ENCODE measurements at places on chromosomes 13 and 19. TPM values are rescaled to one million over a fixed set of nuclear protein-coding genes. Genes with fewer than 3 reads are reported as not detected.

DNA sequence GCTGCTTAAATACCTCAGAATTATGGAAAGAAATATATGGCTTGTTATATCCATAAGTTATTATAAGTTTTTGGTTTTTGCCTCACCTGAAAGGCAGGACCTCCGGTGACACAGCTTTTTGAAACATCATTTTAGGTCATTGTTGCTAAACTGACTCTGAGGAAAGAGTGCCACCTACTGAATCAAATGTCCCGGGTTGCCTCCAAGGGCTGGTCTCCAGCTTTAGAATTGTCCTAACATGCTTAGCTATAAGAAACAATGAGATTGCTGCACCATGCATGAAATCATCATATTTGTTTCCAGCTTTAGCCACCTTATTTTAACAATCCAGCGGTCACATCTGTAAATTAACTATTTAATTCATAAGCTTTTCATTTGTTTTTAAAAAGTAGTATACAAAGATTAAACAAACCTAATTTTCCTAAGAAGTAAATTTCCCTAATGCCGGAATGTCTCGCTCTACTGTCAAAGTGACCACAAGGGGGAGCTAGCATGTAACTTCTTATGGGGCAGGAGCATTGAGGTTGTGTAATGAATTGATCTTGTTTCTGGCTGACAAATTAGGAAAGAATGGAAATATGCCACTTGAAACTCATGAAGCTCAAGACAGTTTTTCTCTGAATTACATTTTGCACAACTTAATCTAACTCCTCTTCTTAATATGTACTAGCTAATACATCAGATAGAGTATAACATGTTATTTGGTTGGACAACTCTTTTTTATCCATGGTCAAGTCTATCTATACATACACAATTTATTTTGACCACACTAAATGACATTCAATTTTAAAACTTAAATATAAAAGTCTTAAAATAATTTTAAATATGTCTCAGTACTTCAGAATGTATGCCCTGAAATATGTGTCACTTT, 6.7 kb upstream of the PCDH17 start:
- DNase-seq = no peak
- H3K36me3 ChIP-seq = no peaks in the 10 kb centered on the region
- H3K27me3 ChIP-seq = peaks cover 17% of the 10 kb centered on the region
- H3K4me3 ChIP-seq = no peak overlapping the region
- no peaks in the 10 kb centered on the region for H3K4me1 ChIP-seq

DNA sequence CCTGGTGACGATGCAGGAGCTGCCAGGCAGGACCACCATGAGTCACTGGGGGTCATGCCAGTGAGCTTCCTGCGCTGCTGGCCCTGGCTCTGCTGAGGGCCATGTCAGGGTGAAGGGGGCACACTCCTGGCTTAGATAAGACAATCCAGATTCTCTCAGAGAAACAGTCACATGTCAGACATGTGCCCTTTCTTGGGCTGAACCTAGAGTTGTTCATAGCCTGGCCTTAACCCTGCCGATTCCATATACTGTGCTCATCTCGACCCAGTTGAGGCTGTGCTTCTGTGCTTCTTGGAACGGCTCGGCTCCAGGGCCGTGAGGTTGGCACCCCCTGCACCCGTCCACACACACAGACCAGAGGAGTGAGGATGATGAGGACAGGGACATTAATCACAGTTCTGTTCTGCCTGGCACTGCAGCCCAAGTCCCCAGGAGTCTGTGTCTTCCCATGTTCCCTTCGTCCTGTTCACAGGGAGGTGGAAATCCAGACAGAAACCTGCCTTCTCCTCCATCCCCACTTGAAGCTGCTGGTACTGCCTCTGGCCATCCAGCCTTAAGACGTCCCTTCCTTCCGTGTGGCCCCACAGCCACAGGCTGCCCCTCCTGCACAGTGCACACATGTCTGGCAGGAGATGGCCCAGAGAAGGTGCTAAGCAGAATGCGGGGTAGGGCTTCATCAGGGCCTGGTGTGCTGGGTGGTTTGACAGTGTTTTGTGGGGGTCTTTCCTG, 50.0 kb downstream of the LYL1 start:
- peaks cover 34% of the 10 kb centered on the region for H3K4me1 ChIP-seq
- H3K36me3 ChIP-seq = no peaks in the 10 kb centered on the region
- H3K27me3 ChIP-seq = no peaks in the 10 kb centered on the region
- DNase-seq = no peak
- peak overlapping the region; percentile 100 for H3K27ac ChIP-seq

- H3K27ac ChIP-seq = no peak overlapping the region
- no peak overlapping the region for H3K4me3 ChIP-seq
- no peaks in the 10 kb centered on the region for H3K4me1 ChIP-seq
- peaks cover 20% of the 10 kb centered on the region for H3K27me3 ChIP-seq
- no peak for DNase-seq
Measured at GRCh38 chr19:1073956-1074517, 7.1 kb downstream of the ARHGAP45 start.

- H3K4me3 ChIP-seq = no peak overlapping the region
- H3K4me1 ChIP-seq = no peaks in the 10 kb centered on the region
- no peak for DNase-seq
Measured at GRCh38 chr13:79581870-79582315, 100.9 kb downstream of the NDFIP2 start.

DNA sequence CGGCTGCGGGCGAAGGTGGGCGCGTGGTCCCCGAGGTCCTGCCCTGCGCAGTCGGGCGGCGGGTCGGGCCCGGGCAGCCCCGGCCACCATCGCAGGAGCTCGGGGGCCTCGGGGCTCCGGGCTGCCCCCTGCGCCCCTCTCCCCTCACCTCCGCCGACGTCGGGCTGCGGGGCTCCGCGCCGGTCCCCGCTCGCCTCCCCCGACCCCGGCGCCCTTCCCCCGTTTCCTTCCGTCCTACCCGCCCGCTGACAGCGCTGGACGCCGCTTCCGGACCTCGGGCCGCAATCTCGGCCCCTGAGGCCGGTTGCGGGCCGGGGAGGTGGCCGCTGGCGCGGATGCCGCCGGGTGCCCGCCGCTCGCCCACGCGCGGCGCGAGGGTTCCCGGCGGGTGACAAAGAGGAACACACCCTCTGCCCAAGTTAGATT, 720 bp downstream of the FARP1 start:
- DNase-seq = no peak
- no peaks in the 10 kb centered on the region for H3K27me3 ChIP-seq
- H3K4me1 ChIP-seq = peaks cover 5% of the 10 kb centered on the region
- peak overlapping the region; percentile 77 for H3K4me3 ChIP-seq

- H3K27me3 ChIP-seq = no peaks in the 10 kb centered on the region
- no peaks in the 10 kb centered on the region for H3K36me3 ChIP-seq
- DNase-seq = no peak
- H3K27ac ChIP-seq = no peak overlapping the region
- no peak overlapping the region for H3K4me3 ChIP-seq
Measured at GRCh38 chr13:79648191-79648590, 167.2 kb downstream of the NDFIP2 start.

- no peak overlapping the region for H3K27ac ChIP-seq
- H3K36me3 ChIP-seq = peaks cover 3% of the 10 kb centered on the region
- no peak for DNase-seq
Measured at GRCh38 chr13:81987677-81988357, 1646.9 kb upstream of the SPRY2 start.

- no peaks in the 10 kb centered on the region for H3K27me3 ChIP-seq
- H3K27ac ChIP-seq = peak overlapping the region; percentile 72
- no peaks in the 10 kb centered on the region for H3K36me3 ChIP-seq
- DNase-seq = peak; percentile 72
- H3K4me1 ChIP-seq = peaks cover 7% of the 10 kb centered on the region
Measured at GRCh38 chr13:50529154-50529882, 314.2 kb downstream of the DLEU7 start.

- no peak overlapping the region for H3K27ac ChIP-seq
- no peaks in the 10 kb centered on the region for H3K27me3 ChIP-seq
- H3K4me3 ChIP-seq = no peak overlapping the region
- H3K4me1 ChIP-seq = no peaks in the 10 kb centered on the region
- no peak for DNase-seq
Measured at GRCh38 chr13:79937311-79937710, 403.6 kb downstream of the SPRY2 start.

DNA sequence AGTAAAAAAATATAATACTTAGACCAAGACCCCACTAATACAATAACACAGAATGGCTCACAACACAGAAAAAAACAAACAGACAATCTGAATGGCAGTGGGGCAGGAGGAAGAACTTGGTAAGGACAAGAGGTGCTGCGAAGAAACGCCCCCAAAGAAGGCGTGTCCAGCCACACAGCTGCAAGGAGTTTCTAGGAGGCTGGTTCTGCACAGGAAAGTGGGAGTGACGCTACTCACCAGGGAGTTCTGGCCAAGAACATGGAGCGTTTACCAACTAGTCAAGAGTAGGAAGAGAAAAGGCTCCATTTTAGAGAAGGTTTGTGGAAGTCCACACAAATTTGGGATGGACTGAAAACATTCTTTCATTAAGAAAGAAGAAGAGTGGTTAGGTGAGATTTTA, 95.3 kb upstream of the SLC15A1 start:
- no peak overlapping the region for H3K27ac ChIP-seq
- H3K27me3 ChIP-seq = no peaks in the 10 kb centered on the region
- H3K4me3 ChIP-seq = no peak overlapping the region
- DNase-seq = no peak
- no peaks in the 10 kb centered on the region for H3K36me3 ChIP-seq
- H3K4me1 ChIP-seq = no peaks in the 10 kb centered on the region

DNA sequence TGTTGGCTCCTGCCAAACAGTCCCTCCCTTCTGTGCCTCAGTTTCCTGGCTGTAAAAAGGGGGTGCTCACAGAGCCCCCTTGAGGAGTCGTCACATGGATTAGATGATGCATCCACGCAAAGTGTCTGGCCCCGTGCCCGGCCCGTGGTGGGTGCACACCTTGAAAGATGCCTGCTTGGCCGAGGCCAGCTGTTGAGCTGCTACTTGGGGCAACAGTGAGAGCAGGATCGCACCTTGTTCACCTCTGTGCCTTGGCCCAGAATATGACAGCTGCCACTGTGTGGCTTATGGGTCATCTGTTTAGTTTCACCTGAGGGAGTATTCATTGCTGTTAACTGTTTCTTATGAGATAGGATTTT, 17.7 kb downstream of the CRTC1 start:
- H3K27me3 ChIP-seq = no peaks in the 10 kb centered on the region
- peaks cover 5% of the 10 kb centered on the region for H3K4me1 ChIP-seq
- H3K27ac ChIP-seq = peak overlapping the region; percentile 78
- DNase-seq = no peak

DNA sequence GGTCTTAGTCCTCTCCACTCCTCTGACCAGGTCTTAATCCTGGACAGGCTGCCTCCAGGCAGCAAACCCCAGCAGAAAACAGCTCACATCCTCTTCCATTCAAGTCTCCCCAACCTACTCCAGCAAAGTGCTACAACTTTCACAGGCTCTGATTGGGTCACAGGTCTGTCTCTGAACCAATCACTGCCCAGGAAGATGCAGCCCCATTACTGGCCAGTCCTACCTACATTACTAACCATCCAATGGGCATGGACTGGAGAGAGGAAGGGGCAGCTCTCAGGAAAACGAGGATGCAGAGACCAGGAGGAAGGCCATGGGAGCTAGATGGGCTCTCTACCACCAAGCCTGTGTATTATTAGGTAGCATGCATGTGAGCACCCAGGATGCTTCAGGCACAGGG, 12.2 kb downstream of the MED26 start:
- H3K27ac ChIP-seq = no peak overlapping the region
- no peak for DNase-seq
- no peaks in the 10 kb centered on the region for H3K27me3 ChIP-seq
- H3K36me3 ChIP-seq = no peaks in the 10 kb centered on the region
- no peak overlapping the region for H3K4me3 ChIP-seq

GRCh38 chr19:51047031-51047335, 12.2 kb upstream of the KLK12 start:
- no peaks in the 10 kb centered on the region for H3K4me1 ChIP-seq
- H3K27me3 ChIP-seq = no peaks in the 10 kb centered on the region
- H3K27ac ChIP-seq = no peak overlapping the region
- no peaks in the 10 kb centered on the region for H3K36me3 ChIP-seq
- H3K4me3 ChIP-seq = no peak overlapping the region

GRCh38 chr19:38980583-38981374, 5.2 kb upstream of the FBXO17 start:
- H3K4me1 ChIP-seq = no peaks in the 10 kb centered on the region
- H3K27ac ChIP-seq = no peak overlapping the region
- no peaks in the 10 kb centered on the region for H3K36me3 ChIP-seq
- DNase-seq = no peak

DNA sequence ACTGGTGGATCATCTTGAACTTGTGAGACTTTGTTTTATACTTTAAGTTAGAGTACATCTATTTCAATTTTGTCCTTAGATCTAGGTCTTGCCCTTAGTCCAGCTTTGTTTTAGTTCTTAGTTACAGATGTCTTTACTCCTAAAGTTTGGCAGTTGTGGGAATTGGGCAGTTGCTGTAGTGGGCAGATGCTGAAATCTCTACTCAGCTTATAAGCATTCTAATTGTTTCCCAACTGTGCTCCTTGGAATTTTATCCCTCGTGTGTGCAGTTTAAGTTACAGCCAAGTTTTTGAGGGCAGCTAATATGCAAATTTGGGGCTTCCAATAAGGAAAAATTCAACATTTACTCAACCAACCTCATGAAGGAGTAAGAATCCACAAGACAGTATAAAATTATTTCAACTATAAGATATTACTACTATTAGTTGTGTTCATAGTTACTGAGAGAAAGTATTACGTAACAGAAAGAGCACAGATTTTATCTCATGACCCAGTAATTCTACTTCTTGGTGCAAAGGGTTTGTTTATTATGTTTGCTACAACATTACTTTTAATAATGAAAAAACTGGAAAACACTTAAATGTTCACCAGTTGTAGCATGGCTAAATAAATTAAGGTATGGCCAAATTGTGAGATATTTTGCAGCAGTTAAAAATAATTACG, 32.9 kb downstream of the CCDC122 start:
- no peaks in the 10 kb centered on the region for H3K27me3 ChIP-seq
- no peak overlapping the region for H3K27ac ChIP-seq
- DNase-seq = no peak
- H3K4me1 ChIP-seq = no peaks in the 10 kb centered on the region

The FCER2 gene
- total RNA-seq = not detected

The TMEM145 gene
- total RNA-seq = not detected

The PRTN3 gene
- not detected for total RNA-seq

The GTPBP3 gene
- 19.1 TPM for total RNA-seq

The PTGER1 gene
- not detected for total RNA-seq

The PRR36 gene
- total RNA-seq = not detected

Measured in uterus (tissue), 4 donors.